Stimulated activated CD4-positive, alpha-beta T cell treated with anti-CD3 and anti-CD28 coated beads, Interleukin-1b, Interleukin-23, amount 100 ng/mL, for 24 hours (primary cell): ENCODE measurements at places on chromosomes 4 and X.

GRCh38 chrX:53285591-53285990 is 4.2 kb upstream of the IQSEC2 start:
- no peak for DNase-seq

DNA sequence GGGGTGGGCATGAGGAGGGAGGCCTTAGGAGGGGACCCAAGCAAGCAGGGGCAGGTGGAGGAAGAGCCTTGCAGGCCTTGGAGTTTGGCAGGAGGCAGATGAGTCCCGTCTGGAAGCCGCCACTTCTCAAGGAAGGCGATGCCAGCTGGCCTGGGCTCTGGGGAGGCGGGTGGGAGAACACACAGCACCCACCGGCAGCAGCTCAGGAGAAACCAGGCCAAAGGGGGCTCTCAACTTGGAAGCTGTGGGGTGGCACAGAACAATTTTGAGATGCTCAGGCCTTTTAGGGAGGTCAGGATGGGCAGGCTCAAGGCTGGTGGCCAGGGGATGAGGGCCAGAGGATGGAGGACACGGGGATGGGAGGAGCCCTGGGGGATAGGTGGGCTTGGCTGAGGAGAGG is 11.6 kb upstream of the DUSP9 start:
- no peak for DNase-seq

DNA sequence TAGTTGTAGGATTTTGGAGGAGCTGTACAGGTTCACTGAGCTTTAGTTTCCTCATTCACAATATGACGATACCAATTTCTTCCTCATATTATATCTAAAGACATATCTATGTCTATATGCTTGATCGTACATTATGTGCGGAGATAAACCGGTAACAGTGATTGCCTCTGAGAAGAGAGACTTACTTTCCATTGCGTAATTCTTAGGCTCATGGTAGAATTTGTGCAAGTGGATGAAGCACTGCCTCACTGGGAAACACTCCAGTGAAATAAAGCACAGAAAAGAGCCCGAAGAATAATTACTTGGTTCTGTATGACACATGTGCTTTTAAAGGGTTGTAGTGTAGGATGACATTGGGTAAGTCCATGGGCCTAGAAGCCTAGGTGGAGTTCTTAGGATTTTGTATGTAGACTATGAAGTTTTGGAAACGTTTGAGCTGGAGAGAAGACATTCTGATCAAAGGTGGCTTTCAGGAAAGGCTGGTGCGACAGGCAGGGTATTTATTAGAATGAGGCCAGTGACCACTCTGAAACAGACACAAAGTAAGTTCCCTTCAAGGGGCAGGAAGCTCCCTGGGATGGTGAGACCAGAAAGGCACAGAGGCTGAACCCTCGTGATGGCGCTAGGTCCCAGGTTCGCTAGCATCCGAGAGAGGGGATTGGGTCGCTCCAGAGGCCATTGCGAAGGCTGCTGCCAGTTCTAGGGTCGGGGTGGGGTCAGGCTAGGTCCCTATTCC is 649 bp upstream of the VBP1 start:
- no peak for DNase-seq

DNA sequence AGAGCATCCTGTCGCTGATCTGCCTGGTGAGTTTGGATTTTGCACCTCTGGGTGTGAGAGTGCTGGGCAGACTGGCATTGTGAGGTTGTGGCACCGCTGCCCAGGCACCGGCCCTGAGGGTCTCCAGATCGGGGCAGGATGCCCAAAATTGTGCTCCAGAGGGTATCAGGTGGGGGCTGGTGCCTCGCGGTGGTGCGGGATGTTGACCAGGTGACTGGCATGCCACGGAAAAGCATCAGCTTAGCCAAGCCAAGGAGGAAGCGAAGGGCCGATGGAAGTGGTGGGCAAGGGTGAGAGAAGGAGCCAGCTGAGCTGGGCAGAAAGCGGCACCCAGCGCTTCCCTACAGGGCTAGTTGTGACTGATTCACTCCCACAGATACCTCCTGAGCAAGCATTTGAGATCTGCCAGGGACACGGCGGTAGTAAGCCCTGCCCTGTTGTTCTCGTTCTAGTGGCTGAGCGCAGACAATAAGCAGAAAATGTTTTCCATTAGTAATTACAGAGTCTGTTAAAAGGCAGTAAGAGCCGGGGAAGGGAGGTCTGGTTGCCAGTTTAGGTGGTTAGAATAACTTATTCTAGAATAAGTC is 809 bp downstream of the ZFP92 start:
- no peak for DNase-seq

DNA sequence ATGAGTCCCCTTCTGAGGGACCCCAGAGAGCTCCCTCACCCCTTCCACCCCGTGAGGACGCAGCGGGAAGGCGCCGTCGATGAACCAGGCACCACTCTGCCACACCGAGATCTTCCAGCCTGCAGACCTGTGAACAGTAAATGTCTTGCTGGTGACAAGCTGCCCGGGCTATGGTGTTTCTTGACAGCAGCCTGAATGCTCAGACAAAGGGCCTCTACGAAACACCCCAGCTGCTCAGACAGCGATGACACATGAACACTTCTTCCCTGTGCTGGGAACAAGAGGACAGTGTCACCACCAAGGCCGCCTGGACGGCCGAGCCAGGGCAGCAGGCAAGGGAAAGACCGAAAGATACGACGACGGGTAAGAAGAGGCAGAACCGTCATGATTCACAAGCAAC is 30.6 kb upstream of the GTPBP6 start:
- no peak for DNase-seq

GRCh38 chrX:30822764-30823163 is 66.3 kb downstream of the TAB3 start:
- no peak for DNase-seq

GRCh38 chr4:79426989-79427388 is 19.0 kb upstream of the GK2 start:
- no peak for DNase-seq

GRCh38 chrX:120125444-120125843 is 9.7 kb upstream of the RHOXF1 start:
- no peak for DNase-seq

DNA sequence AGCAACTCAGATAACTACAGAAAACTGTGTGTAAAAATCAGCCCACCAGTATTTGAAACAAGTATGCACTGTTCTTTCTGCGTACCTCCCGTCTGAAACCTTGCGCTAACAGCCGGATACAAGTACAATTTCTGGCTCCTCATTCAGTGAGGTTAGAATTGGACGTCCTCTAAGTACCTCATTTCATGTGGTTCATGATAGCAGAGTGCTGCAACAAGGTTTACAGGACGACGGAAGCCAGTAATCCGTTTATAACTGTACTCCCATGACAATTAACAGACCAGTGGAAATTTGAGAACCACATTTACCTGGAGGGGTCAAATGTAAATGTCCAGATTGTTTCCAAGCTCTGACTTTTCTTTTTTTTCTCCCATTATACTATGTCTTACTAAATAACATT is 52.9 kb upstream of the TENM3 start:
- DNase-seq, result no peak

DNA sequence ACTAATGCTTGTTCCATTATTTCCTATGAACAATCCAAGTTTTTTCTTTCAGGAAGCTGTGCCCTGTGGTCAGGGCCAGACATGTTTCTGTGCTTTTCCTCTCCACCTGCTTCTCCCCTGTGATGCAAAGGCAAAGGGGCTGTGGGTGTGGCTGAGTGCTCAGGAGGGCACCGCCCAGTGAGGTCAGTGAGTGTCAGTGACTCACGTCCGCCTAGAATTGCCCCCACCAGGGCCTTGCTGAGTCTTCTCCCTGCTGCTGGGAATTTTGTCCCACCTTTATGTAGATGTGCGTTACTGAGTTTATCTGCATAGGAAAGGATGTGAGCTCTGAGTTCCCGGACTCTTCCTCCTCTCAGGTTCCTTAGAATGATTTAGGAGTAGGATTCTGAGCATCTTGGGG is 283.2 kb downstream of the DCHS2 start:
- no peak for DNase-seq

DNA sequence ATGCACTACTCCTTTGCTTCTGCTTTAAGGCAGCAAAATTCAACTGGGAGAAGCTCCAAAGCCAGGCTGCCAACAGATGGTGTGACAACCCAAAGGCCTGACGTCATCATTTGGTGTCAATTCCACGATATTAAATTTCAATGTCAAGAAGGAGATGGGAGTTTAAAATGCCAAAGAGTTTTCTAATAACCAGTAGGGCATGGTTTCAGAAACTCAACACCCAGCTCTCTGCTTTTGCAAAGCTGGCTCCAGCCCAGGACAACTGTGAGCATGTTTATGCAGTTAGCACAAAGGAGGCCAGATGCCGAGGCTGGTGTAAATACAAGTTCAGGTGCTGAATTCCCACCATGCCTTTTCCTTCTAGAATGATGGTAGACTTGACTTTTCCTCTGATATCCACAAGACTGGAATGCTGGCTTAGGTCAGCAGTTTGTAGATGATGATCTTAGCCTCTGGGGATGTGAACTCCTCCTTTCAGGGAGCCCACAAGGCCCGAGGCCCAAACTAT is 67.3 kb downstream of the AFAP1 start:
- no peak for DNase-seq

DNA sequence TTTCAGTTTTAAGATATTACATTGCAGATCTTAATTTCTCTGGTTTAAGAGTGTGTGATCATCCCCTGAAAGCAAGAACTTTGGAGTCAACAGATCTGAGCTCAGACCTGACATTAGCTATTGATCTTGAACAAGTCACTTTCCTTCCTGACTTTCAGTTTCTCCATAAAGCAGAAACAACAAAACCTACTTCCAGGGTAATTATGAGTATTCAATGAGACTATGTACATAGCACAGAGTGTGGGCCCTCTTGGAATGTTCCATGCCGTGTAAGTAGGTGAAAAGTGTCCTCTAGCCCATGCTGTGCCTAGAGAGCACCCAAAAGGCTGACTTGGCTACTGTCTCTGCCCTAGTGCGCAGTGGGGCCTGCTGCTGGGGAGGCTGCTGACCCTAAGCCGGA is 188.0 kb upstream of the RPL34 start:
- no peak for DNase-seq

DNA sequence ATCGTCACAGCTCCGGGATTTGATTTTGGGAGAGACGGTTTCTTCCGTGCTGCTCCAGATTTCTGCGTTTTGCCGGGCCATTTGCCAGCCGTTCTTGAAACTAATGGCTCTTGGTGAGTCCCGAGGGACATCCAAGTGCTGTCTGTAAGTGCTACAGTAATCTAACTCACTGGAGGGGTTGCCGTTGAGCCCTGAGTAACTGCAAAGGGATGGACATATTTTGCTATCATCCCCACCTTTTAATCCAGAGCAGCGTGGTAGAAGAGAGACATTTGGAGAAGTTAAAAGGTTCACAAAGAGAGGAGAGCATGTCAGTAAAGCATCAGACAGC is 88.9 kb upstream of the PDLIM3 start:
- no peak for DNase-seq

GRCh38 chr4:33739884-33740632 is 2504.3 kb downstream of the ARAP2 start:
- DNase-seq, result no peak

DNA sequence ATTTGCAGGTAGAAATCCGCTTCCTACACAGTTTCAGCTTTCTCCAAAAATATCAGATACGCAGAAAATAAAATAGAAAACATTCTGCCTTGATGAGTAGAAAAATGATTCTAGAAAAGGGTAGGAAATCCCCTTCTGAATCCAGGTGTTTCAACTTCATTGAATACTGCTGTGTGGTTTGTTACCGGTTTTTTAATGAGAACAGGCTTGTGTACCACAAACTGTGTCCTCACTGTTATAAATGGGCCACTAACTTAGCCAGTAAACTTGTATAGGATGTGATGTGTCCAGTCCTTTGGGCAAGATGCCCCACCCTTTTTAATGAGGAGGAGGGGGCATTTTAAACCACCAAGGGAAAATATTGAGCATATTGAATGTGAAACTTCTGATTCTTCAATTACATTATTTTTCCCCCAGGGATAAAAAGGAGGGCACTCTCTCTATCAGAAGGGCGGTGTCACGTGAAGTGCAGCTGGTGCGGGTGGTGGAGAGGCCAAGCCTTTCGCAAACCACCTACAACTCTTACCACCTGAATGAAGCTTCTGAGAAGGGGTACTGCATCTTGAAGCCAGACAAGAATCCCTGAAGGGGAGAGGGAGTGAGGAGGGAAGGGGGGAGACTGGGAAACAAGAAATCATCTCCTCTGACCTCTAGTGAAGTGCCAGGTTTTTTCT is 4.5 kb downstream of the CXXC4 start:
- no peak for DNase-seq

- DNase-seq, result no peak
Measured at GRCh38 chr4:86670756-86671155, 76.6 kb downstream of the PTPN13 start.

GRCh38 chrX:97490656-97491055 is 606.9 kb downstream of the RPA4 start:
- no peak for DNase-seq

GRCh38 chrX:111244235-111244750 is 26.0 kb downstream of the CAPN6 start:
- DNase-seq, result no peak

GRCh38 chr4:154492288-154492687 is 689 bp upstream of the DCHS2 start:
- no peak for DNase-seq

DNA sequence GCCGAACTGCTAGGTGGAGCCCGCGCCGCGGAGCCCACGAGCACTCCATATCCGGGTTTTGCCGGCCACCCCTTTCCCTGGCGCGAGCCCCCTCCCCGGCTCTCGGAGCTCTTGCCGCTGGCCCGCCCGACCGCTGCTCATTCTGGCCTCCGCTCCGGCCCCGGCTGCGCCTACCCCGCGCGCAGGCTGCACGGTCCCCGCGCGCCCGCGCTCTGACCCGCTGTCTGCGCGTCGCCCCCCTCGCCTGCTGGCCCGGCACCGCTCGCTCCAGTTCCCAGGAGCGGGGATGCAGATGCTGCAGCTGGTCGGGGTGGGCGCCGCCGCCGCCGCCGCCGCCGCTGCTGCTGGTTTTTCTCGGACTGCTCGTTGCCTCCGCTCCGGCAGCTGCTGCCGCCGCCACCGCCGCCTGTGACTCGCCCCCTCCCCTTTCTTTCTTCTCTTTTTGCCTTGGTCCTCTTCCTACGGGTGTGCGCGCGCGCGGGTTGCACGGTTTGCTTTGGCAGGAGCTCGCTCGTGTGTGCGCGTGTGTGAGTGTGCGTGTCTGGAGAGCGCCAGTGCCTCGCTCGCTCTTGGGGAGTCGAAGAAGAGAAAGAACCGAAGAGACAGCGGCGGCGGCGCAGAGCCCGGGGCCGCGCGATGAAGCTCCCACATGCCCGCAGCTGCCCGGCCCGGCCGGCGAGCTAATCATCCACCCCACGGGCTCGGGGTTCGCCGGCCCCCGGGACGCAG is at the start of gene ADGRL3:
Gene ADGRL3 (plus strand): TSS at position 140 of the 729 bp plus-strand sequence.
- no peak for DNase-seq

GRCh38 chrX:29496636-29497180 is 718.7 kb upstream of the MAGEB2 start:
- DNase-seq, result no peak

DNA sequence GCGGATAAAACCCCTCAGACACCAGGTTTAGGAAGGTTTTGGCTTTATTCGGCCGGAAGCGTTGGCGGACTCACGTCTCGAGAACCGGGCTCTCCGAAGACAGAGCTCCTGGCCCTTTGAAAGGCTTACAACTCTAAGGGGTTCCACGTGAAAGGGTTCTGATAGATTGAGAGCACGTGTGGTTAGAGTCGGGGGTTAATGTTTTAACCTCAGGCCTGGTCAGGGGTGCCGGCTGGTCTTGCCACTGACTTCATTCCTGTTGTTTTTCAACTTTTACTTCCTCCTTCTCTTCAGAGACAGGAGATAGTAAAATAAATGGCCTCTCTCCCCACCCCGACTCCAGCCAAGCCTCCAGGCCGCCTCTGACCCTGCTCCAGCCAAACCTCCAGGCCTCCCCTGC is 4.7 kb upstream of the ASMT start:
- no peak for DNase-seq

- DNase-seq, result no peak
Measured at GRCh38 chr4:138499627-138500026, 257.5 kb upstream of the SLC7A11 start.

GRCh38 chr4:145396581-145396980 is 85.1 kb upstream of the SMAD1 start:
- DNase-seq, result no peak
